ENCODE measurements at places on chromosomes 5 and 9.

DNA sequence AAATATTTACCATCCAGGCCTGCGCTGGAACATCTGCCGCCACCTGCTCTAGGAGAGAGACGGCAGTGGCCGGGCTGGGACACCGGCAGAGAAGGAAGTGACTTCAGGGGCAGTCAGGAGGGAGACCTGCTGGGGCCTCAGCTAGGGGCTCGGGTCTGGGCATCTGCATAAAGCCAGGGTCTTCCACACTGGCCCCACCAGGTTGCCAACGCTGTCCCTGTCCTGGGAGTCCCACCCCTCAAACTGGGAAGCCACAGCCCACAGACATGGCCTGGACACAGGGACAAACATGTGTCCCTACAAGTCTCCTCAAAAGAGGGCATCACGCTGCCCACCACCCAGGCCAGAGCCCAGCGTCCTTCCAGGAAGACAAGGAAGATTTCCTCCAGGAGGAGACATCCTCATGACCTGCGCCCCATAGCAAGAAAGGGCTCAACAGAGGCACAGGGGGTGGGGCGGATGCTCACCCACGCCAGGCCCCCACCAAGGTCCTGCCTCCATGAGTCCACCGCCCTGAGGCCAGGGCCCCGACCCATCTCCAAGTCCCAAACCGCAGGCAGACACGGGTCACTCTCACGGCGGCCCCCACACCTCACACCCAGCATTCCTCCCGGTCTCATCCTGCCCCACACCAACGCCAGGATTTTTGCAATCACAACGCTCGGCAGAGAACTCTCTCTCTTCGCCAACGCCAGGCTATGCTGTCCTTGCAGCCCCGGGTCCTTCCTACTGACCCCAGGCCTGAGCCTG, 9.0 kb downstream of the VAV2 start:
- no peak for DNase-seq

GRCh38 chr5:132238901-132239500, 11.3 kb upstream of the P4HA2 start:
- no peak for DNase-seq

- DNase-seq: peak; percentile 16
Observed at GRCh38 chr5:1262381-1262780, 32.5 kb downstream of the TERT start.

DNA sequence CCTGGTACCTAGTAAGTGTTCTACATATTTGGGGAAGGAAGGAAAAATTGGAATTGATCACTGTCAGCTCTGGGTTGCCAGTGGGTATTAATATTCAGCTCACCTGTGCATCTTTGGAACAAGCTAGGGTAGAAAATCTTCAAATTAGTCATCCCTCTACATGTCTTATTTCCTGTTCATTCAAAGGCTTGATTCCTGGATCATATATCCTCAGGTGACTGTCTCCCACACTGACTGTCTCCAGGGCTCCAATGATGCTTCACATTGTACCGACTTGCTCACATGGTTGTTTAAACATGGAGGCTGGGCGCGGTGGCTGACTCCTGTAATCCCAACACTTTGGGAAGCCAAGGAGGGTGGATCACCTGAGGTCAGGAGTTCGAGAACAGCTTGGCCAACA, 11.6 kb upstream of the SUSD1 start:
- no peak for DNase-seq

DNA sequence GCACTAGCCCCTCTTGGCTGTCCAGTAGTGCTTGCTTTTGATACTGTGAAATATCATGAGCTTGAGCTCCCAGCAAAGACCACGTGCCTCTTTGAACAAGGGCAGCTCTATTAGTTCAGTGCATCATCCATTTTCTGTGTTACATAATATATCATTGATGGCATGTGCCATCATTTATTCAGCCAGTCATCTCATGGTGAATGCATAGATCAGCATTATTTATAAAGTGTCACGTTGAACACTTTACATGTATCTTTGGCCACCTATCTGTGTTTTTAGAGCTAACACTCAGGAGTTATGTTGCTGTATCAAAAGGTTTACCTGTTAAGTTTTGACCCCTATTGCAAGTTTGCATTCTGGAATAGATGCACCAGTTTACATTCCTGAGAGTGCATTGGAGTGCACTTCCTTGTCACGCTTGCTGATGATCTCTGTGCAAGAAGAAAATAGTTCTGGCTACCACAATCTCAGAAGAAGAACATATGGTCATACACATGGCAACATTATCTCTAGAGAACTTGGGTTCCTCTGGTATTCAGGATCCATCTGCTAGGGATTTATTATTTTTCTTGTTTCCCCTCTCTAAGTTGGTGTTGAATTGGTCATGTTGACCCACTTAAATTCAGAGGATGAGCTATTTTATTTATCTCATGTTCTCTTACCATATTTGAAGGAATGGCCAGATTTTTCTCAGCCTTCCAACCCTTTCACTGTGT, 120.9 kb downstream of the SH3GL2 start:
- DNase-seq: no peak

- DNase-seq: no peak
Observed at GRCh38 chr5:57842364-57843058, 359.9 kb upstream of the ACTBL2 start.

DNA sequence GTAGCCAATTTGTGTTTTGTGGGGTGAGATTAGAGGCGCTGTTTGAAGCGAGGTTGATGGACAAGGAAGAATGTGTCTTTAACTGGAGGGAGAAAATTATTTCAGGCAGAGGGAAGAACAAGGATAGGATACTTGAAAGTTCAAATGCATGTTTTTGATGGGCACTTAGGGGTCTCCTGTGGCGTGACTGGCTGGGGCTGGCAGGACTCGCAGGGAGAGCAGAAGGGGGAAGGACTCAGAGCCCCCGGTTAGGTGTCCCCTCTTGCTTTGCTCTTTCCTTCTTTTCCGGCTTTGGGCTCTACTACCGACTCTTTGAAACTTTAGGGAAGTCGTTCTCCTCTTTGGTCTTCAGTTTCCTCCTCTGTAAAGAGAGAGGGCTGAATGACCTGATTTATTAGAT, 12.1 kb downstream of the GRAMD2B start:
- no peak for DNase-seq

DNA sequence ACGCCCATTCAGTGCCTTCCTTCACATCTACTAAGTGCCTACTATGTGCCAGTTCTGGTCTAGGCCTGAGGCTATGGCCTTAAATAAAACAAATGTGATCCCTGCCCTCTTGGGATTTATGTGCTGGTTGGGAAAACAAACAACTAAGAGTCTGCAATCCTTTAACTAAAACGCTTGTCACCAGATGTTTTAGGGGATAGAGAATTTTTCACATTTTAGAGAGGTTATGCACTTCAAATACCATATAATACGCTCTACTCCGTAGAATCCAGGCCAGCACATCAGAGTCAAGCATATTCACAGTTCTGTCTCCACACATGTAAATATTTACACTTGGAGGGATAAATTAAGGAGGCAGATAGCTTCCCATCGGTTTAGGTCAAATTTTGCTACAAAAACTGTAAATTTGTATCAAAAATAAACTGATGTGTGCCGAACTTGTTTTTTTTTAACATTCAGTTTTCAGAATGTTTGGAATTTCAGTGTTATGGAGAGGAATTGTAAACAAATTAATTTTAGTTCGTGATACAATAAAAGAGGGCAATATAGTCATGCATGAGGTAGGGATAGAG, 22.0 kb upstream of the ADRA1B start:
- DNase-seq: no peak

- DNase-seq: no peak
Observed at GRCh38 chr9:84368601-84369000, 28.0 kb upstream of the SLC28A3 start.

Data from fibroblast of mammary gland (primary cell).